Activated T-helper 9 cell treated with anti-CD3 and anti-CD28 coated beads, Interleukin-2, amount 50 U/mL, for 16 hours (primary cell): ENCODE measurements at places on chromosomes 7 and 10.

DNA sequence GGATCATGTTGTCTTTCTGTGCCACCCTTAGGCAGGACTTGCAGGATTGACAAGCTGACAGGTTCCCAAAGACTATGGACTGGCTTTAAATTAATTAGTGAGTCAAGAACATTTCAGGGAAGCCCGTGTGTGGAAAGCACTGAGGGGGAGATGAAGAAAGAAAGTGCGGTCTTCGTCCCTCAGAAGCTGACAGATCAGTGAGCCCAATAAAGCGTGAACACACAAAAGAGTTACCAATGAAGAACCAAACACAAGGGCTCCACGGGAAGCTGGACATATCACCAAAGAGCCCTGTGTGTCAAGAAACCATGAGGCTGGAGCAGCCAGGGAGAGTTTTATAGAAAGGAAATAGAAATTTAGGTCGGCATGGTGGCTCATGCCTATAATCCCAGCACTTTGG lies 725.8 kb downstream of the PARD3 start:
- no peak for DNase-seq

- no peak for DNase-seq
Measured at GRCh38 chr10:34719746-34720145, 95.3 kb downstream of the PARD3 start.

DNA sequence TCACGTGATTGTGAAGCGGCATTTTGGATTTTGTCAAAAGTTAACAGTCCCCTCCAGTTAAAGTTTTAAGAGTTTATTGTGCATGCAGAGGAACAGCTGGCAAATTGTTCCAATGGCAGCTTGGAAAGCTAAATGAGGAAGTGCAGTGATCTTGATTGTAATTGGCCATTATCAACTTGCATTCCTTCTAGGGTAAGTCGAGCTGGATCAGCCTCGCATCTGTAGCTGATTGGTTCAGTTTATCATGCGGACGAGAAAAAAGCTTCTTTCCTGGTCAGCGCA lies 566 bp downstream of the ZNF789 start:
- DNase-seq, result no peak

DNA sequence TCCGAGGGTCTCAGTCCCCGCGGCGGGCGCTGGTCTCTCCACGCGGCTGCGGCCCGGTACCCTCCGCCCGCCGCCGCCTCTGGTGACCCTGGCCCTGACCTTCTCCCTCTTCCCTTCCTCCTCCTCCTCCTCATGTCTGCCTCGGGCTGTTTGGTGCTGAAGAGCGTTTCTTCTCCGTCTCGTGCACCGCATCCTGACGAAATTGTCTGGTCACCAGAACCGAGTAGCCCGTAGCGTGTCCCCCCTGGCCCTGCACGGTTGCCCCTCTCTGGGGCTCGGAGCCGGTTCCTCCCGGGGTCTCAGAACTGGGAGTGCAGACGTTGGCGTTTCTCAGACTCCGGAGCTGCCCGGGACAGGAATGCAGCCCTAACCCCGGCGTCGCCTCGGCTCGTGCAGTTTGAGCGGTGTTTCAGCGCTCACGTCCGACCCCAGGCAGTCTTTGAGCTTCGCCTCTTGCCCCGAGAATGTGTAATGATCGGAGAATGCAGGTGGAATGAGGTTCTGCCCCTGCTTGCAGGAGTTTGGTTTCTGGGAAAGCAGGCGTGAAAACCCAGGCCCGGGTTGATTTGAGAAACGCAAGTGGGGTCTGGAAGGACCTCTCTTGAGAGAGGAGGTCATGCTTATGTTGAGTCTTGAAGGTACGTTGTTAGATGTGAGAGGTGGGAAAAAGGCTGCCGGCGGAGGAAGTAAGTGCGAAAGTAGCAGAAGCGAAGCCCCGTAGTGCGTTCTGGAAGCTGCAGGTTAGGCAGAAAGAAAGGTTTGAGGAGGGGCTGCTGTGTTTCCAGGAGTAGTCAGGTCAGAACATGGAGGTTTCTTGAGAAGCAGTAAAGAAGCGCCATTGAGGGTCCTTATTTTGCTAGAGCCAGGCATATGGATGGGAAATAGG lies 743 bp downstream of the RBM17 start:
- no peak for DNase-seq

GRCh38 chr10:125549653-125550052 lies 133.3 kb downstream of the TEX36 start:
- DNase-seq, result no peak

DNA sequence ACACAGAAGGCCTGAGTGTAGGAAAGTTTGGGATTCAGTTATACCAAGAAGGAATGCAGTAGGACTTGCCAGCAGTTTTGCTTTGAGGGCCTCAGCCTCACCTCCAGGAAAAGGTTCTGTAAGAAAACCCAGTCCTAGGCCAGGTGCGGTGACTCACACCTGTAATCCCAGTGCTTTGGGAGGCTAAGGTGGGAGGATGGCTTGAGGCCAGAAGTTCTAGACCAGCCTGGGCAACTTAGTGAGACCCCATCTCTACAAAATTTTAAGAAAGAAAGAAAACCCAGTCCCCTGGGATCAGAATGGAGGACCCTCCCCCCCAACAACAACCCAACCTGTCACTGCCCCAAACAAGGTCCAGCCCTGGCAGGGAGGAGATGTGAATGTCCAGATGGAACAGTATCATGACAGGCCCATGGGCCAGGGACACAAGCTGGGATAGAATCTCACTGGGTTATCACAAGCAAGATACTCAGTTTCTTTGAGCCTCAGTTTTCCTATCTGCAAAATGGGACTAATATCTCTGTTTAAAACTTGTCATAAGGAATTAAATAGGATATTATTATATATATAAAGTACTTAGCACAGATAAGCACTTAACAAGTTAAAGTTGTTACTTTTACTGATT lies 68.7 kb downstream of the GTF2IRD1 start:
- DNase-seq, result no peak

DNA sequence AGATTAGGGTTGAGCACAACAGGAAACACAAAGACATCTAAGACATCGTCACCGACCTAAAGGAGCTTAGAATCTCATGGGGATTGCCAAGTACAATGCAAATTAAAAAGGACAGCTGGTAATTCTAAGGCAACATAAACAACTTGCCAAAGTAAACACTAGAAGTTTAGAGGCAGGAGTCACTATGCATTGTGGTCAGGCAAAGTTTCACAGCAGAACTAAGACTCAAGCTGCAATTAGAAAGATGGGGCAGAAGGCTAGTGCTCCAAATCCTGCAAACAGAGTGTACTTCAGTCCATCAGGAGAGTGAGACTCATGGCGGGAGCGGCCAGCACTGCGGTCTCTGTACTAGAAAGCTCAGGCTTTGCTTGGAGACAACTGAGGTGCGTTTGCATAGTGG lies 52.7 kb downstream of the HIPK2 start:
- DNase-seq, result no peak

DNA sequence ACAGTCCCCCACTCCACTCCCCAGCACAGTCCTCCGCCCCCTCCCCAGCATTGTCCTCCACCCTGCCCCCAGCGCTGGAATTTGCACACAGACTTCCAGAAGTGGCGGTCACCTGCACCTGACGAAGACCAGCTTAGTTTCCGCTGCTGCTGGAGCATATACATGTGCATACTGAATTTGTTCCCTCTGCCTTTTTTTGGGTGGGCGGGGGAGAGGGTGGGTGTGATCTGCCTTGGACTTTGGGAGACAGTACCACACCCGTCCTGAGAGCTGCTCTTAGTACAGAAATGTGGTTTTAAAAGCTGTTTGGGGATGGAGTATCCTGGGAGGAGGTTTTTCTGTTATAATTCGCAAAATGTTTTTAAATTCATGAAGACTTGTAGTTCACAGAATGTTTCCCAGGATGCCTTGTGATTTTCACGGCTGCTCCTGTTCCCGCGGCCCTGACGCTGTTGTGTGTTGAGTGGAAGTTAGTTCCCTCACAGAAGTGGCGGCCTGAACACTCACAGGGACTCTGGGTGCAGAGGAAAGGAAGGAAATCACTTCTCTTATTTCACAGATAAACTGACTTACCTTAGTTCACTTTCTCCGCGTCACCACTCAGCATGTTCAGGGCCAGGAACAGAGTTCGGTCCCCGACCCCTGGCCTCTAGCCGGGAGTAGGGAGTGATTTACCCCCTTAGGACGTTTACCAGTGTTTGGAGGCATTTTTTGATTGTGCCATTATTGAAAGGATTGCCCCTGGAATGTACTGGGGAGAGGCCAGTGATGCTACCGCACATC lies 18.6 kb downstream of the PFKP start:
- no peak for DNase-seq

- no peak for DNase-seq
Measured at GRCh38 chr10:120011359-120012130, 119.0 kb downstream of the SEC23IP start.

DNA sequence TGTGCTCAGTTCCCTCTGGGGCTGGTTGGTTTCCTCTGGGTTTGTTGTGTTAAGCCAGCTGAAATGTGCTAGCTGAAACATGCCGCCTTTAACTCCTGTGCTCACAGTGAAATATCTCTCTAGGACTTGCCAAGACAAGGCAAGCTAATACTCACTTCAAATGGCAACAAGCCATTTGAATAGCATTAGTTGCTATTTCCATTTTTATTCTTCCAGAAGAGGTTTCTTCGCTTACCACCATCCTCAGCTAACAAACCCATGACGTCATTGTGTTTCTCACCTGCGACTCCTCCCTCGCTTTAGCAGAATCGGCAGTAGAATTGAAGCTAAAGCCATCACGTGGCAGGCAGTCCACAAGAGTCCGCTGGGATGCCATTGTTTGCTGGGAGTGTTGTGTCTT lies 61.3 kb downstream of the ZNF22 start:
- no peak for DNase-seq

DNA sequence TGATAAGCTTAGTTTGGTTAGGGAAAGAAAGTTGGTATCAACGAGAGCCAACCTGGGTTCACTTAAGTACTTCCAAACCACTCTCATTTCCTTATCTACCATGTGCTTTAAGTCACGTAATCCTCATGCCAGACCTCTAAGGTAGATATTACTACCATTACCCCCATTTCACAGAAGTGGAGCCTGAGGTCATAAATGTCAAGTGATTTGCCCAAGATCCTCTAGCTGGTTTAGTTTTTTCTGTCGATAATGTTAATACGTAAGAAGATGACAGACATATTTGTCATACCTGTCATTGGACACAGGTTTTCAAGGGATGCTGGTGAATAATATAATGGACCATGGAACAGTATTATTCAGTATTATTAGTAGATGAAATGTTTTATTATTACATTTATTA lies 197.4 kb upstream of the MKLN1 start:
- no peak for DNase-seq

DNA sequence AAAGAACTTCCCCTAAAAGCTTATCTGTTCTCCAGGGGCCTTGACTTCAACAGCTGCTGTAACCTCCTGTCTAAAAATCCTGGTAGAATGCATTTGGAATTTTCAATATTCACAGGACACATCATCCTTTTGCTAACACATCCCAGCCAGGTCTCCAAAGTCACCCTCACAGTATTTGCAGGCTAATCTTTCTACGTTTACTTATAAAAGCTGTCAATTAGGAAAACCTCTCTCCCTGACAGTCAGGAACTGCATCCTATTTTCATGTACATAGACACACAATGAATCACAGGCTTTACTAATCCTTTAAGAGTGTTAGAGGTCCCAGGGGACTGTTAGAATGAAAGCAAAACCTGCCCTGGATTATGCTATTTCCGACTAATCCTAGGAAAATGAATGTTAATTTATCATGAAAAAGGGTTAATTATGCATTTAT lies 102.2 kb downstream of the GFRA1 start:
- no peak for DNase-seq

- DNase-seq, result no peak
Measured at GRCh38 chr7:150479023-150479716, 28.7 kb downstream of the GIMAP8 start.

- no peak for DNase-seq
Measured at GRCh38 chr7:16023503-16023902, 337.0 kb upstream of the MEOX2 start.

GRCh38 chr10:33721509-33721908 lies 387.0 kb upstream of the NRP1 start:
- no peak for DNase-seq

DNA sequence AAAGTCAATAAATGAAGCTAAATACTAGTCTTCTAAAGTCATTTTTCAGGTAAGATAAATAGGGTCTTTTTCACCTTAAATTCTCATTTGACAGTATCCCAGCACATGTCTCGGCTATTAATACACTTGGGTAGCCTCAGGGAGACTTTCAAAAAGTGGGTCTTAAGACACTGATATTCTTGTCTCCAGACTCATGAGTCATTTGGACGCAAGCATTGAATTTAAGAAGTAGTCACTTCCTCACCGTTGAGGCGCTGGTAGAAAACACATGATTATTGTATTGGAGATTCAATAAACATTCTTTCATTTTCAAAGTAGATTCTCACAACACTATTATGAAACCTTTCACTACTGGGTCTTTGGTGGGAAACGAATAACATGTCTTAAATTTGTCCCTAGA lies 108.9 kb upstream of the SP8 start:
- DNase-seq, result no peak

GRCh38 chr10:89256962-89257361 lies 5.4 kb upstream of the LIPA start:
- DNase-seq, result no peak

DNA sequence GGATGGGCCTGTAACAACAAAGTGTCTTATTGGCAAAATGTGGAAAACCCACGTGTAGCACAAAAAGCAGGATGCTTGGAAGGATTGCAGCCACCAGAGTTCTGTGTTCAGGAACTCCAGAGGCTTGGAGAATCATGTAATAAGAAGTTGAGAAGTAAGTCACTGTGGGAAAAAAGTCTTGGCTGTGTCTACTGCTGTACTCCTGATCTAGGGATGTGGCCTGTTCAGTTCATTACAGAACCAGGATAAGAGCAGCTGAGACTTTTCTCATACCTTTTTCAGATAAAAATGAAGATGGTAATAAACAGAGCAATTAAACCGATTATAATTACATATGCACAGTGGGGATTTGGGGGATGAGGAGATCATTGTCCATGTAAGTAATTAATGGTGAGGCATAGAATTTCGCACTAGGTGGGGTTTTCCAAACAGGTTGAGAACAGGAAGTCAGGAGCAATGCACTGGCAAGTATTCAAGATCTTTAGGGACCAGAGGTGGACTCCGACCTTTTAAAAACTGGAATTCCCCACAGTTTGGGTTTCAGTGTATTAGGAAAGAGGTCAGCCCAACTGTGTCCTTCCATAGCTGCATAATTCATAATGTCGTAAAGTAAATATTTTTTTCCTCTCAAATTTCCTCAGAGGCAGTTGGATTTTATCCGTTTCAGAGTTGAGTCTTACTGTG lies 281.7 kb downstream of the FRMD4A start:
- DNase-seq, result no peak

GRCh38 chr10:42992957-42993390 lies 83.9 kb upstream of the RET start:
- no peak for DNase-seq

DNA sequence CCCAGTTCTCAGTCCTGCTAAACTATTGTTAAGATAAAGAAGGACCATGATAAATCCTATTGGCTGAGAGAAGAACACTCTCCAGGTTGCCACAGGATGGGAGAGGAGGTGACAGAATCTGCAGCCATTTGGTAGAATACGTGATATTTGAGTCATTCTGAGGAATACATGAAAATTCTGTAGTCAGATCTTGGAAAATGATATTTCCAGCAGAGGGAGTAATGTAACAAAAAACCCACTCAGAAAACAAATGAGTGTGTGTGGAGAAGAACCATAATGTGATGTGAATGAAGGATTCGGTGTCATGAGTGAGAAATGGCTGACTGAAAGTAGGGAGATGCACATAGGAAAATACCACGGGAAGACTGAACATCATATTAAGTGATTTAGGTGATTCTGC lies 128.5 kb upstream of the PFKP start:
- no peak for DNase-seq
